Stimulated activated CD4-positive, alpha-beta T cell treated with anti-CD3 and anti-CD28 coated beads, TNF-alpha, amount 100 ng/mL, for 48 hours (primary cell): ENCODE measurements at places on chromosomes 7 and 10.
A peak's percentile ranks its signal among the peaks of the same experiment; 100 is the strongest.

DNA sequence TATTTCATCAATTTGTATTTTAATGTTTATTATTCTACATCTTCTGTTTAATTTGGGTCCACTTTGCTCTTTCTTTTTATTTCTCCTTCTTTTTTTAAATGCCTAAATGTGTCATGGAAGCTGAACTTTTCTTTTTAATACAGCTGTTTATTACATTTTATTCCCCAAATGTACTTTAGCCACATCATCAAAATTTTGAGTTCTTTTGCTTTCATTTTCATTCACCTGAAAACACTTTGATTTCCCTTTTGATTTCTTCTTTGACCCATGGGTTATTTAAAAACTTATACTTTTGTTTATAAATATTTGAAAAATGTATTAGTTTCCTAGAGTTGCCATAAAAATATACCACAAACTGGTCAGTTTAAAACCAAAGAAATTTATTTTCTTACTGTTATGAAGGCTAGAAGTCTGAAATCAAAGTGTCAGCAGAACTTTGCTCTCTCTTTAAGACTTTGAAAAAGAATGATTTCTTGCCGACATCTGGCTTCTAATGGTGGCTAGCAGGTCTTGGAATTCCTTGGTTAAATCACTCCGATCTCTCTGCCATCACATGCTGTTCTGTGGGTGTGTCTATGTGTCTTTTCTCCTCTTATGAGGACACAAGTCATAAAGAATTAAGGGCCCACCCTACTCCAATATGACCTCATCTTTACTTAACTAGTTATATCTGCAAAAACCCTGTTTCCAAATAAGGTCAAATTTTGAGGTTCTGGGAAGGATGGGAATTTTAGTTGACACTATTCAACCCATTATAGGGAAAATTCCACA, 225.5 kb downstream of the ANKRD7 start:
- no peak for DNase-seq

DNA sequence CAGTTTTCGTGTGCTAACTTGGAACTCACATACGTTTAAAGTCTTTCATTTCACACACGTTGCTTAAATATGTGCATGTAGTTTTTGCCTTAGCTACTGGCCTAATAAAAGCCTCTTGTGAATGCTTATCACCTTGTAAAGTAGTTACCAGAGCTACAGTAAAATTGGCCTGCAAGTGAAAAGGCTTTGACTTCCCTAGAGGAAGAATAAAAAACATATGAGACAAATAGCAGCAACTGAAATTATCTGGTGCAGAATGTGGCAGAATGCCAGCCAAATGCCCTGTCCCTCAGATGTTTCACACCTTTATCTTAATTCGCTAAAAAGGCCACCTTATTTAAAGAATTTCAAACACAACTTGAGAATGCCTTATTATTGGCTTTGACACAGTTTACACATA, 28.1 kb upstream of the RPA3 start:
- no peak for DNase-seq

GRCh38 chr7:12961910-12962480, 274.6 kb downstream of the ARL4A start:
- no peak for DNase-seq

DNA sequence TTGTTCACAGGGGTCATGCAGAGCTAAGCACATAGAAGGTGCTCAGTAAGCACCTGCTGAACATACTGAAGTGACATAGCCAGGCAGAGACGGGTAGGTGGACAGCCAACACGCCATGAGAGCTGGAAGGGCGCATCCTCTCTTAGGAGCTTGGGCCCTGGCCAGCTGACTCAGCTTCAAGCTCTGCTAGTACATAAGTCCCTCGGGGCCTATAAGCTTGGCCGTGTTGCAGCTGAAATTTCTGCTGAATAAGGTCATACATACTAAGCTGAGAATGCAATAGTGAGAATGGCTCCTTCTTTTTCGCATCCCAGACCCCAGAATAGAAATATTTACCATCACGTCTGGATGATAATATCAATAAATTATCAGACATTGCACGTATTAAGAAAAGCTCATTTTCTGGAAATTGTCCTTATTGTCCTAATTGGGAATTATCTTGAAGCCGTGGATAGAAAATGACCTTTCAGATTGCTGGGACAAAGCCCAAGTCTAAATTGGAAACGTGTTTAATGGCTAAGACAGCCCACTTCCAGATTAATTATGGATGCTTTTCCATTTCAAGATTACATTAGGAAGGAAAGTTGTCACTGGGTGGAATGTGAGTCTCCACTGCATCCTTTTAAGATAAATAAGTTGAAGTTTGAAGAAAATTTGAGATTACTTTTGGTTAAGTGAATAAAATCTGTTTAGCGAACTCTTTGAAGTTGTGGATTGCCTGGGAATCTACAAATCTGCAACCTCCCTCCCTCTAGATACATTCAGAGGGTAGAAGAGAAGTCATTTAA, 287.1 kb upstream of the C7orf33 start:
- no peak for DNase-seq

DNA sequence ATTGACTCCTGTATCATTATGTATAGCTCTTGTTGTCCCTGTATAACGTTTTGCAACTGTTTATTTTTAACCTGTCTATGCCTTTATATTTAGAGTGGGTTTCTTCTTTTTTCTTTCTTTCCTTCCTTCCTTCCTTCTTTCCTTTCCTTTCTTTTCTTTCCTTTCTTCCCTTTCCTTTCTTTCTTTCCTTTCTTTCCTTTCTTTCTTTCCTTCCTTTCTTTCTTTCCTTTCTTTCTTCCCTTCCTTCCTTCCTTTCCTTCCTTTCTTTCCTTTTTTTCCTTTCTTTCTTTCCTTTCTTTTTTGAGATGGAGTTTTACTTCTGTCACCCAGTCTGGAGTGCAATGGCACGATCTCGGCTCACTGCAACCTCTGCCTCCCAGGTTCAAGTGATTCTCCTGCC, 5.9 kb downstream of the JAKMIP3 start:
- no peak for DNase-seq

DNA sequence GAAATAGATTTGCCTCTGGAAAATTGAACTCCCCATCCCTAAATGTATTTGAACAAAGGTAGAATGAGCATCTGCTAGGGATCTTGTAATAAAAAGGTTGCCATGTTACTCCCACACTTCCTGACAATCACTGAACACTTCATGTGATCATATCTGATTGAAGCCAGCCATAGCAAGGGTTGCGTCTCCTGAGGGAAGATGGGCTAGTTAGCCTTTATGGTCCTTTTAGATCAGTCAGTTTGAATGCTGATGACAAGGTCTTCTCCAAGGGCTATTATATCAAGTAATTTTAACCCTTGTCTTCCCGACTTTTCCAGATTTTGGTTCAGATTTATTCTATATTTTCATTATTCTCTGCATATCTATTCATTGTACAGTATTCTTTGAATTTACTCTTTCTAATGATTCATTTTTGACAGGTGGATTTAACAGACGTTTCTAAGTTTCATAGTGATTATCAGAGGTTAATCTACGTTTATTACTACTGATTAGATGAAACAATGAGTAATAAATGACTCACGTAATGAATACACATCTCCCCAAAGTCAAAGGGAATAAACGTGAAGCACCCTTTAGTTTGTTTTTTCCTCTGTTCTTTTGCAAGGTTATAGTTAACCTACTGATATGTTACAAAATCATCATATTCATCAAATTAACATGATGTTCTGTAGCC, 28.1 kb downstream of the CSGALNACT2 start:
- DNase-seq = no peak

DNA sequence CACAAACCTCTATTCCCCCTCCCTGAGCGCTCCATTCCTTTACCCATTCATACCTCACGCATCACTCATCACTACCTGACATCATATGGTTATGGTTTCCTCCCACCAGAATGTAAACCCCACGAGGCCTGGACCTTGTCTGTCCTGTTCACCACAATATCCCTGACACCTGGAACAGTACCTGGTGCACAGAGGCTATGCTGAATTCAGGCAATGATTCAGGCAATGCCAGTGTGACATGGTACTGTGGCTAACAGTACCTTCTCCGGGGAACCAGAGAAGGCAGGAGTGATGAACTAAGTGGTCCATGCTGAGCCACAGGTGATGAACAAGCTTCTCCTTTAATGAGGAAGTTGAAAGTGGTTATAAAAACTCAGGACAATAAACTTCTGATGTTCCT, 202.5 kb upstream of the PLXNA4 start:
- DNase-seq = no peak

GRCh38 chr7:104341546-104341945, 13.1 kb downstream of the LHFPL3 start:
- DNase-seq = no peak

GRCh38 chr7:129840757-129841156, 112.0 kb downstream of the UBE2H start:
- DNase-seq = no peak

DNA sequence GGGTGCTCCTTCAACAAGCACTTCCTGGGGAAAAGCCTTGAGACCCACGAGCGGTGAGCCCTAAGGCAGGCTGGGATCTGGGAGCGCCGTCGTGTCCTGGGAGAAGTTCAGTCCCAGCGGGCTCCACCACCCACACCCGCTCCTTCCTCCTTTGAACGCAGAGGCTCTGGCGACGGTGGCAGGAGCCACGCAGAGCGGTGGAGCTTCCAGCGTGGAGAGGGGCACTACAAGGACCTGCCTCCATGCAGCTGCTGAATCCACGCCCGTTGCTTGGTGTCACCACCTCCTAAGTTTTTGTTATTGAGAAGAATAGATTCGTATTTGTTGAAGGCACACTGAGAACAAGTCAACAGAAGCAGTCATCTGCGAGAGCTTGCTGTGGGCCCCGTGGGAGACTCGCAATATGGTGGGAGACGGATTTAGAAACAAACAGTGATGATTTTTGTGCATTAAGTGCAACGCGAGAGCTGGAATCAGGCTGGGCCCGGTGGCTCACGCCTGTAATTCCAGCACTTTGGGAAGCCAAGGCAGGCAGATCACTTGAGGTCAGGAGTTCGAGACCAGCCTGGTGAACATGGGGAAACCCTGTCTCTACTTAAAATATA, 60.1 kb upstream of the SDK1 start:
- DNase-seq = no peak

- no peak for DNase-seq
These were observed 67.6 kb downstream of the STK17A start for GRCh38 chr7:43650457-43651052.

GRCh38 chr10:64690194-64690593, 1169.0 kb downstream of the REEP3 start:
- no peak for DNase-seq

GRCh38 chr7:20331910-20332813, 1.5 kb downstream of the ITGB8 start:
- no peak for DNase-seq

GRCh38 chr10:109880886-109881768, 42.2 kb downstream of the XPNPEP1 start:
- no peak for DNase-seq

- no peak for DNase-seq
These were observed 217.6 kb downstream of the MLLT10 start for GRCh38 chr10:21751341-21752310.

- no peak for DNase-seq
These were observed at the start of gene MYL7 for GRCh38 chr7:44141221-44141850. Gene MYL7 (minus strand): TSS chr7:44141332. CDS start chr7:44141305, 27 bp downstream.

DNA sequence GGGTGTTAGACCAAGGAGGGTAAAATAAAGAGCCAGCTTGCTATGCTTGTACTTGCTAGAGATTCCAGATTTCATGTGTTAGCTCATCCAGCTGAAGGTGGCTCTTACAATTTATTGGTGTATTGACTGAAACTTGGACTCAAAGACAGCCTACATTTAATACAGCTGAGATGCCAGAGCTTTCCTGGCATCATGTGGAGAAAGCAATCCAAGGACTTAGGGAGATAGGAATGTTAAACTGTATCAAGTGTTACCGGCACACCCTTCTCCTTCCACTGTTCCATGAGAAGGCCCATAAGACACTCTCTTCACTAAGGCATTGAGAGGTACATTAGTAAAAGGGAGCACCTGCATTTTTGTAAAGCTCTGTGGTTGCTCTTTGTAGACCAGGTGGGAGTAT, 9.3 kb upstream of the HERPUD2 start:
- no peak for DNase-seq

- DNase-seq = no peak
These were observed 1.3 kb downstream of the NRCAM start for GRCh38 chr7:108454674-108455550.

DNA sequence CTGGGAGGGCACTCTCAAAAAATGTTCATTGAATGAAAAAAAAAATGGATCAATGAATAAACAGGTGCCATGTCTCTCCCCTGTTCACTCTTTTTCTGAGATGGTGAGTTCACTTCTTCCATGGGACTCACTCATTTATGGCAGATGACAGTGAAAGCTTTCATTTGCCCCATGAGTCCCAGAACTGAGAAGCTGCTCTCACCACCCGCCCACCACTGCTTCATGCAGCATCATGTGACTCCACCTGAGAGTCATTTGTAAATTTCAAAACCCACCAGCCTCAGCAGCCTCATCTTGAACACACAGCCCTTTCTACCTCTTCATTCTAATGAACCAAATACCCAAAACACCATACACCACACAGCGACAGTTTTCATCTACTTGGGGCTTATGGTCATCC, 64.9 kb downstream of the SCRN1 start:
- DNase-seq = peak; percentile 16

- DNase-seq = no peak
These were observed 117.1 kb downstream of the EBF3 start for GRCh38 chr10:129846991-129847391.

DNA sequence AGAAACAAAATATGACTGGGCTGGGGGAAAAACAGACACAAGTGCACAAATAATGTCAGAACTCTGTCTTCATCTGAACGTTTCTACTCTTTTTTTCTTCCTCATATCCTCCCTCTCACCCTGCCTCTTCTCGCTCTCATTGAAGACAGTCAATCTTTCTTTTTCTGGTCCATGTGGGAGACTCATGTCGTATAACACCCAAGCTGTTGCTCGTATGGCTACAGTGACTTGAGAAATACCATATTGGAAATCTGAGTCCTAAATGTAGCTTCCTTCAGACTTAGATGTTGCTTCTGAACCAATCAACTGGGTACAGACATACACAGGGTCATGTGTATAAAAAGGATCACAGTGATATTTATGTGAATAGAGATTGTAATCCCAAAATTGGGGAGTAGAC, 579.8 kb upstream of the CELF2 start:
- no peak for DNase-seq

- DNase-seq = no peak
These were observed at the start of gene CAV2 for GRCh38 chr7:116499168-116500077. Gene CAV2 (plus strand): TSS chr7:116499738. CDS start chr7:116499782, 44 bp downstream.

- DNase-seq = no peak
These were observed 105.1 kb downstream of the GRID1 start for GRCh38 chr10:86261470-86261869.

- no peak for DNase-seq
These were observed 75.0 kb upstream of the ARMC3 start for GRCh38 chr10:22852712-22853353.

DNA sequence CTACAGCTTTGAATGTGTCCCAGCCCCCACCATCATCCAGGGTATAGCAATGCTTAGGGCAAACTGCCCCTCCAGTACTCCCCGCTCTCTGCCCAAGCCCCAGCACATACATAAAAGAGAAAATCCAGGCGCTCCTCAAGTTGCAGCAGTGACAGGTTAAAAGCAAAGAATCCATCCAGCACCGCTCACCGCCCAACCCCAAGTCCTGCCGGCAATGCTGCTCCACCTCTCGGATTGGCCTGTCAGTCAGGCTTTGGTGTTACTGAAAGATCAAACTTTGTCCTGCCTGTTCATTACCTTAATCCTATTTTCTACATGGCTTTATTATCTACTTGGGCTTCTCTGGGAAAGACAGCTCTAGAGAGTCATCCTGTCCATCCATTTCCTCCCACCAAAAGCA, 31.9 kb downstream of the DPCD start:
- no peak for DNase-seq

GRCh38 chr7:89223900-89224395, 428.4 kb upstream of the TEX47 start:
- DNase-seq = no peak
